ENCODE measurements at places on chromosomes 2 and 18.
A peak's percentile ranks its signal among the peaks of the same experiment; 100 is the strongest.

DNA sequence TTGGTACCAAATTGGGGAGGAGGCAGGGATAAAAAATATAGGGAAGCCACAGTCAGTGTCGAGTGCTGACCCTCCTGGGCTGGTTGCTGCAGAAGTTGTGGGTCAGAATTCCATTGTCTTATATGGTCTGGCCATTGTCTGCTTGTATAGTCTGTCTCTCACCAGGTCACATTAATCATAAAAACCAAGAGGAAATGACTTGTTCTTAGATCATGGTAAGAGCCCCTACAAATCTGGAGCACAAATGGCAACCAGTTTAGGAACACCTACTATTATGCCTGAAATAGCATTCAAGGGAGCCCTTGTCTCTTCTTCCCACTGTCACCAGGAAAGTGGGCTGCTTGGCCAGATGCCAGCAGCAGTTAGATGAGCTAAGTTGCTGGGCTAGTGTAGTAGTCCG, 119.7 kb upstream of the RMP24 start:
- no peak for DNase-seq

- no peak for DNase-seq
These were observed 22.1 kb upstream of the PIK3C3 start for GRCh38 chr18:41932899-41933298.

GRCh38 chr18:8982416-8983183, 119.9 kb upstream of the NDUFV2 start:
- DNase-seq = peak; percentile 82

- DNase-seq = no peak
These were observed 6.2 kb upstream of the SDC1 start for GRCh38 chr2:20231159-20231558.

DNA sequence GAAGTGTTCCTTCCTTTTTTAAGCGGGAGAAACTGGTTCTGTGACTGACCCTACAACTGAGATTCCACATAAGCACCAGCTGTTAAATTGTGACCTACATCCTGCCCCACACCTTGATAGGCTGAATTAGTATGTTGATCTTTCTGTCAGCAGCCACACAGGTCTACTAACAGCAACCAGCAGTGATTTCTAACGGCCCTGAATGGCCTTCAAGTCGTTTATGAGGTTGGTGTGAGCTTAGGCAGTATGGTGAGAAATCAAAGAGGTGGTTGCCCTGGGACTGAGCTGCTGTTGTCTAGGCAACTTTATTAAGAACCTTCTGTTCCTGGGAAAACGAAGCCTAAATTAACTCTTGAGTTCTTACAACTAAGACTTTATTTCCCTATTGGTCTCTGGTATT, 197.2 kb upstream of the FSHR start:
- no peak for DNase-seq

DNA sequence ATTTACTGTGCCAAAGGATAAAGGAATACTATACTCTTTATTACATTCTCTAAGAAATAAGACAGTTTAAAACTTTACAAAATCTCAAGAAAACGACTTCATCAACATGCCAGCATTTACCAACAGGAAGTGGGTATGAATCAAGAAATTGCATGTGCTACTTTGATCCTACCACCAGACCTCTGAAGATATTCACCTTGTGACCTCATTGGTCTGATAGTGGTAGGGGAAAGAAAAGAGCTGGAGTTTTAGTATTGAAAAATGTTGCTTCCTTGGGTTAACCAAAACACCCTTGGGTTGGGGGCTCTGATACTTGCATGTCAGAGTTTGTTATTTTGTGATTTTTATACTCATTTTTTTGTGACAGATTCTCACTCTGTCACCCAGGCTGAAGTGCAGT, 84.1 kb upstream of the LPIN2 start:
- DNase-seq = no peak

Measured in AG09309 (cell line).